ENCODE measurements at places on chromosomes 16 and 17.

- no peak for DNase-seq
These were observed 27.4 kb upstream of the KDM6B start for GRCh38 chr17:7806587-7806986.

DNA sequence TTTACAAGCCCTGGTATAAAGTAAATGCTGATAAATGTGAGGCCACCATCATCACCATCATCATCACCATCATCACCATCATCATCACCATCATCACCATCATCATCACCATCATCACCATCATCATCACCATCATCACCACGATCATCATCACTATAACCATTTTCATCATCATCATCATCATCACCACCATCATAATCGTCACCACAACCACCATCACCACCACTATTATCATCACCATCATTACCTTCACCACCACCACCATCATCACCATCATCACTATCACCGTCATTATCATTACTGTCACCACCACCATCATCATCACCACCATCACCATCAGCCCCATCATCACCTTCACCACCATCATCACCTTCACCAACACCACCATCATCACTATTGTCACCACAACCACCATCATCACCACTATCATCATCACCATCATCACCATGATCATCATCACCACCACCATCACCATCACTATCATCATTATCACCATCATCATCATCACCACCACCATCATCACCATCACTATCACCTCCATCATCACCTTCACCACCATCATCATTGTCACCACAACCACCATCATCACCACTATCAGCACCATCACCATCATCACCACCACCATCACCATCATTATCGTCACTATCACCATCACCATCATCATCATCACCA, 16.6 kb upstream of the ZNF469 start:
- DNase-seq, result no peak

DNA sequence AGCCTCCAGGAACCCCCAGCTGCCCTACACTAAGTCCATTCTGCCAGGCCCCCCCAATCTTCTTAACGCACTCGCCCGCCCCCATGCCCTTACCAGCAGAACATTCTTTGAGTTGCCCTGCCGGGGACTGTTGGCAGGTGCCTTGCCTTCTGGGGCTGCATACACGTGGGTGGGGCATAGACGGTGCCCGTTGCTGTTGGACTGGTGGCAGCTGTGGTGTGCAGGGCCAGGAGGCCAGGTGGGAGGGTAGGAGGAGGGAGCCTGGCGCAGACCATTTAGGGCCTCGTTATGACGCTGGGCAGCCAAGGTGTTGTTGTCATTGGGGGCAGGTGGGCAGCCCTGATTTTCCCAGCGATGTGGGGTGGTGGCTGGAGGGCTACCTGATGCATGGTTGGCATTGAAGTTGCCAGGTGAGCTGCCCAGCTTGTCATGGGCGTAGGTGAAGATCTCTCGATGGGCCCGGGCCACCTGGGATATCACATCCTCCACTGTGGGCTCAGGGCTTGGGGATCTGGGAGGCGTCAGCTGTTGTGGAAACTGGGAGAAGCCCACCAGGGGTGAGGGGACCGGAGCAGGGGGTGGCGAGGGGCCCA, 4.9 kb downstream of the NR1D1 start:
- no peak for DNase-seq

DNA sequence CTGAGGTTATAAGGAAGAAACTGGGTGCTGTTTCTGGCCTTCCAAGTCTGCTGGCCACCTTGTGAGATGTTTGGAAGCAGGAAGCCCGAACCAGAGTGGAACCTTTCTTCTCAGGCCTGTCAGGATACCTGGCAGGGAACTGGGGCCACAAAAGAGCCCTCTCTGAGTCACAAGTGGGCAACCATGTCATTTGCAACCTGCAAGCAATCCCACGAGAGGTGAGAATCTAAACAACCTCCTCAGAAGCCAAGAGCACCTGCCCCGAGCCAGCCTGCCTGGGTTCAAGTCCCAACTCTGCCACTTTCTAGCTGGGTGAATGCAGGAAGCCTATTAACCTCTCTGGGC, 3.3 kb downstream of the COTL1 start:
- no peak for DNase-seq

DNA sequence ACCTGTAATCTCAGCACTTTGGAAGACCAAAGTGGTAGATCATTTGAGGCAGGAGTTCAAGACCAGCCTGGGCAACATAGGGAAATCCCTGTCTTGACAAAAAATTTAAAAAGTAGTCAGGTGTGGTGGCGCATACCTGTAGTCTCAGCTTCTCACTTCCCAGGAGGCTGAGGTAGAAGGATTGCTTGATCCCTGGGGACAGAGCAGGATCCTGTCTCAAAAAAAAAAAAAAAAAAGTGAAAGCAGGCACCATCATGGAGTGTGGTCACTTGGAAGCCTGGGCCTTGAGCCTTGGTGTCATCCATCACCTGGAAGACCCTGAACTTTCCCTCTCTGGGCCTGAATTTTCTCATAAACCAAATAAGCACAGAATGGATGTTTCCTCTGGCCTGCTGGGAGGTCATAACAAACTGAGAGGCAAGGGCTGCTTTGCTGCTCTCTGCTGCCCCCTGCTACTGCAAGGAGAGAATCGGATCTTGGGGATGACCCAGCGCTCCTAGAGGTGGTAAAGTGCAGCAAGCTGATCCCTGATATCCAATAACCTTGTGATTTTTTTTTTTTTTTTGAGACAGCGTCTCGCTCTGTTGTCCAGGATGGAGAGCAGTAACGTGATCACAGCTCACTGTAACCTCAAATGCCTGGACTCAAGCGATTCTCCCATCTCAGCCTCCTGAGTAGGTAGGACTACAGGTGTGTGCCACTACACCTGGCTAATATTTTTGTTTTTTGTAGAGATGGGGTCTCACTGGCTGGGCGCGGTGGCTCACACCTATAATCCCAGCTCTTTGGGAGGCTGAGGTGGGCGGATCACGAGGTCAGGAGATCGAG, 75.9 kb upstream of the RNU2-1 start:
- DNase-seq, result no peak

GRCh38 chr17:19269106-19269505, 31.9 kb downstream of the EPN2 start:
- DNase-seq, result no peak

- no peak for DNase-seq
These were observed 4.4 kb downstream of the CRLF3 start for GRCh38 chr17:30819971-30820705.

DNA sequence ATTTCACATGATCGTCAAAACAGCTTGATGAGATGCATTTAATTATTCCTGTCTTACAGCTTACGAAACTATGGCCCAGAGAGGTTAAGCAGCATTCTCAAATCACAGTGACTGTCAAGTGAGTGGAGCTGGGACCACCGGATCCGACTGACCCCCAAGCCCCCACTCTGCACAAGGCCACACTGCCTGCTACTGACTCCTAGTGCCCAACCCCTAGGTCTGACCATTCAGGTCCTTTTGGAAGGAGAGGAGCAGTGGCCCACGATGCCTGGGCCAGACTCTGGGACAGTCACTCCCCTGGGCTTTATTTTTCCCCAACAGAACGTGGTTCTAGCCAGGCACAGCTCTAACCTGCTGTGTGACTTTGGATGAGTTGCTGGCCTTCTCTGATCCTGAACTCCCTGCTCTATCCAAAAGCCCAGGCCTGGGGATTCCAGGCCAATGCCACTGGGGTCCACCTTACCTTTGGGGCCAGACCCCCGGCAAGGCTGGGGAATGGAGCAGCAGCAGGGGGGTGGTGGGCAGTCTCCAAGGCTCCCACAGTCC, 9.9 kb downstream of the TSPOAP1 start:
- DNase-seq, result no peak

DNA sequence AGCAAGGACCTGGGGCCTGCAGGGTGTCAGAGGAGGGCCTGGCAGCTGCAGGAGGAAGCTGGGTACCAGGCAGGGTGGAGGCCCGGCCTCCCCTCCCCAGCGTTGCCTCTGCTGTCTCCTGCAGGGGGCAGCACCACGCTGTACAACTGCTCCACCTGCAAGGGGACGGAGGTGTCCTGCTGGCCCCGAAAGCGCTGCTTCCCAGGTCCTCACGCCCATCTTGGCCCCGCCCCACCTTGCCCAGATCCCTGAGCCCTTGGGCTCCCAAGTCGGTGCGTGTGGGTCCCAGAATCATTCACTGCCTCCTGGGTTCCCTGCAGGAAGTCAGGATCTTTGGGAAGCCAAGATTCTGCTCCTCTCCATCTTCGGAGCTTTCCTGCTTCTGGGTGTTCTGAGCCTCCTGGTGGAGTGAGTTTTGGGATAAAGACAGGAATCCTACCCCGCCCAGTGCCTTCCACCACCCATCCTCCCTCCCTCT, 1.2 kb downstream of the TMEM95 start:
- DNase-seq, result peak; percentile 66
